ENCODE measurements at places on chromosomes 3 and 15.

GRCh38 chr15:59290295-59291212 is 82.1 kb downstream of the MYO1E start:
- DNase-seq, result no peak

DNA sequence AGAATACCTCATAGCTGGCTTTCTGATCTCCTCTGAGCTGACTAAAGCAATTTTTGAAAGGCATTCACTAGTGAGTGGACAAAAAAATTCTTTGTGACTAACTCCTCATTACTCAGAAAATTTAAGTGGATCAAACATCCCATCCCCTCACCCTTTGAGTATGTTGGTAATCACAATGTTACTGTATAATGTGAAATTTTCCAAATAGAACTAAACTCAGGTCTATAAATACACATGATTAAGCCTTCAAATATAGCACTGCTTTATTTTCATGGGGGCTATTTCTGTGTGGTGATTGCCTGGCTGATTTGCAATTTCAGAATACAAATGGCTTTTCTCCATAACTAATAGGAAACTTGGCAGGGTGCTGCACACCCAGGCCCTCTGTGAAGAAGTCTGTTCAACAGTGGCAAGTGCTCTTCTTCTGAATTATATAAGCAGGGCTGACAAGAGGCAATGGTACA is 45.9 kb upstream of the ACTC1 start:
- no peak for DNase-seq

GRCh38 chr3:136979684-136980083 is 21.9 kb downstream of the IL20RB start:
- DNase-seq, result no peak

DNA sequence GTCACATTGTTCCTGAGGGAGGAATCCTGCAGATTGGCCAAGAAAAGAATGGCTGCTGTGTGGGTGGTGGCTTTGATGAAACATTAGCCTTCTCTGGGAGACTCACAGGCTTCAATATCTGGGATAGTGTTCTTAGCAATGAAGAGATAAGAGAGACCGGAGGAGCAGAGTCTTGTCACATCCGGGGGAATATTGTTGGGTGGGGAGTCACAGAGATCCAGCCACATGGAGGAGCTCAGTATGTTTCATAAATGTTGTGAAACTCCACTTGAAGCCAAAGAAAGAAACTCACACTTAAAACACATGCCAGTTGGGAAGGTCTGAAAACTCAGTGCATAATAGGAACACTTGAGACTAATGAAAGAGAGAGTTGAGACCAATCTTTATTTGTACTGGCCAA is 6.1 kb downstream of the PTX3 start:
- no peak for DNase-seq

GRCh38 chr15:87547470-87548181 is 708.9 kb downstream of the NTRK3 start:
- DNase-seq, result no peak

DNA sequence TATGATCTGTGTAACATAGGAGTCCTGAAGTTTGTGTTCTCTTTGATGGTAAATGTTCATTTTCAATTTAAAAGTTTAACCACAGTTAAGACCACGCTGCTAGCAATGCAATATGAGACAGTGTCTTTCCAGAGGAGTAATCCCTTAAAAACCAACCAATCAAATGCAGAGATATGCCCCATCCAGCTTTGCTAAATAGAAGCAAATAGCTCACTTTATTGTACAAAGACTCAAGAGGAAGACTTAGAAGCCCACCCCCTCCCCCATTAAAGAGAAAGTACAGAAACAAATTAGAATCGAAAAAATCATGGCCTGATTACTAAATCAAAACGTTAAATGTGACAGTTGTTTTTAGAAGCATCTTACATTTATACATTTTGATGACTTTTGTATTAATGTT is 2.1 kb upstream of the ANP32A start:
- DNase-seq, result no peak

DNA sequence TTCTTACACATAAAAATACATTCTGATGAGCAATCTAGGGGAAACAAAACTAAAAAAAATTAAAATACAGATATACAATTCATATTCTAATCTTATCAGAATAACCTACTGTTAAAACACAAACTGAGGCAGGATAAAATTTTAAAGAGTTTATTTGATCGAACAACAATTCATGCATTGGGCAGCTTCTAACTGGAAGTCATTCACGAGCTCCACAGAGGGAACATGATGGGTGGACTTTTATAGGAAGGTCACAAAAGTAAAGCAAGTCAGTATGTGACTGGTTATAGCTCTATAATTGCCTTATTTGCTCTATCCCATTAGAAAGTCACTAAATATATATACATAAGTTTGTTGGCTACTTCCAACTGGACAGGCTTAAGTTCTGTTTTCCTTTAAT is 1057.5 kb upstream of the CFAP20DC start:
- DNase-seq, result no peak

DNA sequence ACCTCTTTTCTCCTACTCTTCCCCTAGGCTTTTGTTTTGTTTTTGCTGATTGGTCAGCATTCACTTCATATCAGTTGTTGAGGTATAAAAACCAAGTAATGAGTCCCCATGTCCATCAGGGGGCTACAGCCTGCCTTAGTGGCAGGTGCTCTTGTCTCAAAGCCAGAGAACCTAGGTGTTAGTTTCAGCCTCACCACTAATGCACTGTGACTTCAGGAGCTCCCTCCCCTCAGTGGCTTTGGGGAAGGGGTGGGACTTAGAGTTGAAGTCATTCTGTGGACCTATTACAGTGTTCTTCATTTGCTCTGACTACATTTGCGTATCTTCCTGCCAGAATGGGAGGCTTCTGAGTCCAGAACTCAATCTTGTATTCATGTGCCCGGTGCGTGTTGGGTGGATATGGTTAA is 41.6 kb downstream of the NR2C2 start:
- peak; percentile 2 for DNase-seq

- DNase-seq, result no peak
These were observed 5.6 kb upstream of the AP3S2 start for GRCh38 chr15:89899295-89899945.

DNA sequence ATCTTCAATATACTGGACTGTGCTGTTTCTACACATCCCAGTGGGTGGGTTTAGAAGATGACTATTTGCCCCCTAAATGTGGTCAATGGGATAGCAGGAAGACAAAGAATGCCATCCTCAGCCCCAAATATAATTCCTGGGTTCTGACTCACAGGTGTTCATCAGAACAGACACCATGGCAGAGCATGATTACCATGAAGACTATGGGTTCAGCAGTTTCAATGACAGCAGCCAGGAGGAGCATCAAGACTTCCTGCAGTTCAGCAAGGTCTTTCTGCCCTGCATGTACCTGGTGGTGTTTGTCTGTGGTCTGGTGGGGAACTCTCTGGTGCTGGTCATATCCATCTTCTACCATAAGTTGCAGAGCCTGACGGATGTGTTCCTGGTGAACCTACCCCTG is 3.0 kb downstream of the CXCR6 start:
- DNase-seq, result no peak

DNA sequence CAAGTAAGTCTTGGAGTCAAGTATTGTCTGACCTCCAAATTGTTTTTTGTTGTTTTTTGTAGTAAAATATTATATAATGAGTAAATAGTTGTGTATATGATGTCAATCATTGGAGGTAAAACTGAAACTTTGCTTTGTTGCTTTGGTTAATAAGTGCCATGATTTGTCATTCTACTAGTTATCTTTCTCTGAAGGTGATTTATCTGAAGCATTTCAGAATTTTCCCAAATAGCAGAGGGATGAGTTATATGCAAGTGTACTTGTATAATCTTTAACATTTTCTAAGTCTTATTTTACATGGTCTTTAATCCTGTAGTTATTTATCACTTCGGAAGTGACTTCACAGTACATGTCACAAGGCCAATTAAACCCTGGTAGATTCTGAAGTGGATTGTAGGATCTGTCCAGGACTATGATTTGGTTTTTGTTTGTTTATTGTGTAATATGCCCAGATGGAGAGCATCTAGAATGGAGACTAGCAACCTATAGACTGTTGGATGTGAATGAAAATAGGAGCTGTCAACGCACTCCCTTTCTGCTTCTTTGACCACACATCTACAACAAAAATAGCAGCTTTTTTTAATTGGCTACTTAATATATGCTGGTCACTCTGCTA is 93.1 kb upstream of the SAMMSON start:
- DNase-seq, result no peak

GRCh38 chr3:104750581-104750980 is 616.1 kb upstream of the ALCAM start:
- no peak for DNase-seq

DNA sequence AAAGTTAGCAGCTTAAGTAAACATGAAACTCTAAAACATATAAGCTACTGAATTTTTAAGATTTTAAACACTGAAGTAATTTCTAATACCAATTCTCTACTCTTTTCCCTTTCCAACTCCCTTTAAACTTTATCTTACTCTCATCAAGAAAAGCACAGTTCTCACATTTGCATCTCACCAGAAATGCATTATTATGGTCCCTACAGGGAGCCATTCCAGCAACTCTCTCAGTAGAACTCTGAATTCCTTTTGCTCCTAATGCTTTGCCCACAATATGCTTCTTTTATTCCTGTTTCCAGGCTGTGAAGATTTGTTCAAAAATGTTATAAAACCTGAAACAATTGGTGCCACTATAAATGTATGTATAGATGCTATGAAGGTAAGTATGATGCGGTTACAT is 83.4 kb downstream of the TFDP2 start:
- DNase-seq, result no peak

DNA sequence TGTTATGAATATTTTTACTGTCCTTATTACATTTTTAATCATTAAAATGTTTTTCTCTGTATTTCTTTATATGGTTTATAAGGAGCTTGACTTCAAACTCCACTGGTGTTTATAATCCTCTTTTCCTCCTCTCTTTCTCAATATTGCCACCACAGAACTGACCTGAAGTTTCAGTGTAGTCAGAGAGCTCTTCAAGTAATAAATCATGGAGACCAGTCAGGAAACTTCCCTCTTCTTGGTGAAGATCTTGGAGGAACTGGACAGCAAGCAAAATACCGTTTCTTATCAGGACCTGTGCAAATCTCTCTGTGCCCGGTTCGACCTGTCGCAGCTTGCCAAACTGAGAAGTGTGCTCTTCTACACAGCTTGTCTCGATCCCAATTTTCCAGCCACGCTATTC is 23.8 kb downstream of the MINAR1 start:
- no peak for DNase-seq

DNA sequence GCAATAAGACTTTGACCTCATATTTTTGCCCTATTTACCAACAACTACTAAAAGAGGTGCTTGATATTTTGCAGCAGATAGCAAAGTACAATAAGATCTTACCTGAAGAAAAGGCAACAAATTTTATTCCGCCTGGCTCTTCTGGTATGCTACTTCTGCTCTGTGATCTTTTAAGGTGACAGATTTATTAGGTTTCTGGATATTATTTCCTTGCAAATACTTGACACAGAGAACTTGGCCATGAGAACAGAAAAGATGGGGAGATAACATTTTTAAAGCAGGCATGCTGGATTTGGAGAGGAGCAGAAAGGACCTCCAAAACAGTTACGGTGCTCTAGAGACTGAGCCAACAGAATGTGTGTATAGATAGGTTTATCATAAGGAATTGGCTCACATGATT is 86.7 kb upstream of the RNF7 start:
- DNase-seq, result no peak

- DNase-seq, result no peak
These were observed 237.5 kb downstream of the UBE2E2 start for GRCh38 chr3:23440416-23441294.

DNA sequence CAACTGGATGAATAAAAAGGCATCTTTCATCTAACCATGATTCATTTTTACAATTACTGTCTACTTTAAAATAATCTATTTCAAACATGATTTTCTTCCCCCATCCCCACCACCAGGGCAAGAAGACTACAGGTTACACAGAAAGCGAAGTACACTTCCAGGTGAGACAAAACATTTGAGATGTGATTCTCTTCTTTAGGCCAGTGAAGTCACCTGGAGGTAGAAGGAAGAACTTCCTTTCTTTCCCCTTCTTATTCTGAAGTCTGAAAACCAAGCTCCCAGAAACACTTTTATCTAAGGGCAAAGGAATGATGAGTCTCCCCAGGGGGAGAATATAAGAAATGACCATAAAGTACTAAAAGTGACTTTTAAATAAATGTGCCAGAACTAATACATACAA is 36.7 kb downstream of the SHQ1 start:
- no peak for DNase-seq

DNA sequence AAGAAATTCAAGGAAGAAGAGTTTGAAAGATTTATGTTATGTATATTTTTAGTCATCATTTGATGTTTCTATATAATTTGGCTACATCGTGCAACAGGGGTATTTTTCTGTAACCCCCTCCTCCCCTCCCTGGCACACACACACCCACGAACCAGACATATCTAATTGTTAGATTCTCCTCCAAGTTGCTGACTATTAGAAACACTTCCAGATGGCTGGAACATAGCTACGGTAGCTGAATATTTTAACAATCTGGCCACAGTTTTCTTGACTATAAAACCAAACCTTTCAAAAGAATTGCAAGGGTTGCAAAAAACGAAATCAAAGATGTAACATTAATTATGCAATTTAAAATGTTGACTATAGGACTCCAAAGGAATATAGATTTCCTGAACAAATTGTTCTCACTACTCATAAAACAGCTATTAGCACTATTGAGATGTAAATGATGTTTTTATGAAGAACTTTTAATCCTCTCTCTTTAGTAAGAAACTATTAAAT is 154.4 kb downstream of the CHL1 start:
- no peak for DNase-seq

- DNase-seq, result no peak
These were observed 315.2 kb upstream of the PPP2R3A start for GRCh38 chr3:135650309-135650708.

DNA sequence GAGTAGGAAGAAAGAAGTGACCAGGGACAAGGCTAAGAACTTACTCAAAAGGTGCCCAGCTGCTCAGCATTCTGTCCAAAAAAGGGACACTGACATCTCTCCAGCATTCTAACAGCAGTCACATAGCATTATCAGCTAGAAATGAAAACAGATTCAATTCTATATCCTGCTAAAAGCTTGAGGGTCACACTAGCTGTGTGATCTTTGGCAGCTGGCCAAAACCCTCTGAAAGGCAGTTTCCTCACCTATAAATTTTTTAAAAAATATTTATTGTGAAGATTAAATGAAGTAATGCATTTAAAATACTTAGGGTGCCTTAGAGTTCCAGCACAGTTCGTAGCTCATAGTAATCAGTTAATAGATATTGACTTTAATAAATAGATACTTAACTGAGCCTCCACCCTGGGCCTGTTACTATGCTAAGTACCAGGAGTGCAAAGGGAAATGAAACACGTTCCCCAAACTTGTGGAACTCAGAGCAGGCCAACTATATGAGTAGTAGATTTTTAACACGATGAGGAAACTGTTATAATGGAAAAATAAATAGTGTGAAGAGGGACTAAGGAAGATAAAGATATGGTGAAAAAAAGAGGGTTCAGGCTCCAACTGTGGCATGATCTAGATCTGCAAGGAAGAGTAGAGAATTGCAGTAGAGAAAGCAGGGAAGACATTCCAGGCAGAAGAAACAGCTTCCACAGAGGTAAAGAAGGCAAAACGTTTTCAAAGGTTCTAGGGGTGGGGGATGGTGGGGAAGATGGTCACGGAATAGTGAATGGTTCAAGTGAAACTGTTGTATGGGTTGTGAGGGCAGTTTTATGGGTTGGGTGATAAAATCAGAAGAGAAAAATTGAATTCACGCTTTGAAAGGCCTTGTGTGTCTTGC is 11.4 kb downstream of the CD86 start:
- DNase-seq, result no peak
